Stimulated activated CD8-positive, alpha-beta memory T cell treated with anti-CD3 and anti-CD28 coated beads, Interleukin-7, amount 100 ng/mL, for 1 hour (primary cell): ENCODE measurements at places on chromosomes 2 and 18.

DNA sequence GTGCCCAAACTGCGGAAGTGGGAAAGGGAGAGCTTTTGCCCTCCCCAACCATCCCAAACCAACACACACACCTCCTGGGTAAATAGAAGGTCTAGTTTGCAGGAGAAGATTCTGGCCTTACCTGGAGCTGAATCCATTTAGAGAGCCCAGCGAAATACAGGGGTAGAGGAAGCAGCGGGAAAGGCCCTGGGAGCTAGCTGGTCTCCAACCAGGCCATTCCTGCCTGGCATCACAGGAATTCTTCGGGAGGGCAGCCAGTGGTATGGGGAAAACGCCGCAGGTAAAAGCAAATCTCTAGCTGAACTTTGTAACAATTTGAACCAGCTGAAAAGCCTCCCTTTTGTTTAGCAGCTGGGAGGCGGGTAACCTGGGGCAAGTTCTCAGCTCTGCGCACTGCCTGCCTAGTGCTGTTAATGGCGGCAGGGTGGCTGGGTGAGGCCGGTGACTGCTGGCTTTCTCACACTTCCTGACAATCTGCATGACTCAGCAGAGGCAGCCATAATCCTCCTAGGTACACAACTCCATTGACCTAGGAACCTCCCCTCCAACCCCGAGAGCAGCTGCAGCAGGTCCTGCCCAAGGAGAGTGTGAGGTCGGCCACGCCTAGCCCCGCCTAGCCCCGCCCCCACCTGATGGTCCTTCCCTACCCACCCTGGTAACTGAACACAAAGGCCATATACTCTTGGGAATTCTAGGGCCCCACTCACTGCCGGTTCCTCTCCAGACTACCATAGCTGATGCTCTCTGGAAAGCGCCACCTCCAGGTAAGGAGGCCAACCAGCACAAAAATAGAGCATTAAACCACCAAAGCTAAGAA, 483.8 kb upstream of the REG3G start:
- no peak for DNase-seq

DNA sequence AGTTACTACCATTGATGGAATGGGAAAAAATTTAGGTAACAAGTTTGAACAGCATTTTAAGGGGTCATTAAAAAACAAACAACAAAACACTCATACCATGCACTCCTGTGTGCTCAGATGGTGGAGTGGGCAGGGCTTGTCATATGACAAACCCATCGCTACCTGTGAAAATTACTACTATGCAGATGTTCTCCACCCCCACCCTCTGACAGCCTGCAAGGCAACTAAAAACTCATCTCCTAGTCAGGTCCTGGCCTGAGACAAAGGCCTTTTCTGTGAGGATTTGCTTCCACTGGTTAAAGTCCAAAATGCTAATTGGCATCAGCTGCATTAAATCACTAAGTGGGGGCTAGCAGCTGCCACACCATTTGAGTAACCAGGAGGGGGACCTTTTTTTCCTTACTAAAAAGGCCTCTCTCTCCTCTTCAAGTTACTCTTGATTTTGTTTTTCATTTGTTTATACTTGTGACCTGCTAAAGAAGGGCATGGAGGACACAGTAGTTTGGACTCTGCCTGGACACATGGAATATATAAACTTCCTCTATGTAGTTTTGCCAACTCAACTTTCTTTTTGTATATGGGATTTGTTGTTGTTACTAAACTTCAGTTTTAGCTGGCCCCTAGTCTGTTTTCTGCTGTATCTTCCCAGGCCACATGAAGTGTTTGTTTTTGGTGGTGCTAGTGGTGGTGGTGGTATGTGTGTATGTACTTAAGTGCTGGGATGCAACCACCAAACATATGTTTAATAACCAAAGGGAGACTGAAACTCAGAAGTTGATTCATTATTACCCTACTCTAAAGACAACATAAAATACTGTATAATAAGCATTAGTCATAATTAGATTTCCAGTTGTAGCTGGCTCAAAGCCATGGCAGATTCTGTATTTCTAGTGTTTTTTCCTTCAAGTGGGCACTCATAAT, 121.3 kb downstream of the MAP4K4 start:
- no peak for DNase-seq

- DNase-seq, result no peak
Measured at GRCh38 chr2:151315381-151315903, 26.0 kb upstream of the NMI start.

DNA sequence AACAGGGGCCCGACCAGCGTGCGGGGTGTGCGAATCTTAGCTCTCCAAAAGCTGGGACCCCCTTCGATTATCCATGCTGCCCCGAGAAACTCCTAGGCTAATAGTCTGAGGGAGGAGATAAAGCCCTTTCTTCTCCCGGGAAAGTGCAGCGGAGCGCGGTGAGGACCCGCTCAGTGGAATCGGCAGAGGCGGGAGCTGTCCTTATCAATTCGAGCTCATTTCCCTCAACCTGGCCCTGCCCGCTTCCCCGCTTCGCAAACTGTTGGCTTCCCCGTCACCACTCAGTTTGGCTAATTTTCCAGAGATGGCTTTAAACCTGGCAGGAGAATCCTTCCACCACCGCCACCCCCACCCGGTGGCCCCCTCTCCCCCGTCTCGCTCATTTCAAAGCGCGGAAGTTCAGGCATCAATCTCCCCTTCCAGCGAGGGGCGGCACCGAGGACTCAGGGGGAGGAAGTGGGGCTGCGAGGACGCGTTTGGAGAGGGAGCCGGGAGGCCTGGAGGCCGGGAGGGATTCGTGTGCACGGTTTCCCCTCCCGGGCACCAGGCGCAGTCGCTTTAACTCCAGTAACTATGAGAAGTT, 1.6 kb downstream of the KLHL14 start:
- no peak for DNase-seq

DNA sequence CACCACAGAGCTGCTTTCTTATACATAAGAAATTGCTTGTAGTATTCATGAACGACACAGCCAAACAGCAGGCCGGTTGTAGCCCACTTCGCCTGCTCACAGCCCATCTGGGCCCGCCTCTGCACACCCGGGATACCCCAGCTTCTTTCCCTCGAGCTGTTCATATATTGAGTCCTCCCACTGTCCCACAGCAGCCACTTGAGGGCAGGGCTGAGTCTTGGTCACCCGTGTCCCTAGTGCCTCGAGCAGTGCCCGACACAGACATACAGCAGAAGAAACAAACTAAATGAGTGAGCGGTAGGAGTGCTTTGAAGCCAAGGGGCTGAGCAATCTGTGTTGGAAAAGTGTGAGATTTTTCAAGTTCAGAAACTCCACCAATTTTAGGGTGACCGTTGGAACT, 251.4 kb downstream of the KLHL29 start:
- no peak for DNase-seq

GRCh38 chr2:207704078-207704477, 7.4 kb upstream of the CCNYL1 start:
- DNase-seq, result no peak

DNA sequence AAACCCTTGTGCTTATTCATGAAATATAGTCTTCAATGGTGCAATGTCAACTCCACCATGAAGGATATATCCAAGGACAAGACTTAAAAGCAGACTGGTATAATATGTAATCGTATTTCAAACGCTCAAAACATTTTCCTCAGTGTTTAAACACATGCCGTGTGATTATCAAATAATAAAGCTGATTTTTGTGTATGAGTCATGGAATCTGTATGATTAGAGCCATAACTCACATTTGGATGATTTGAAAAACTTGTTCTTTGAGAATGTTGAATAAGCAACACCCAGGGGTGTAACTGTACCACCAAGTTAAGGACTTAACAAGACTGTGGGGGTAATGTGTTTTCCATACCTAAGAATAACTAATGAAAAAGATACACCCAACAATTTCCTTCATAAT, 215.3 kb downstream of the STK39 start:
- no peak for DNase-seq

DNA sequence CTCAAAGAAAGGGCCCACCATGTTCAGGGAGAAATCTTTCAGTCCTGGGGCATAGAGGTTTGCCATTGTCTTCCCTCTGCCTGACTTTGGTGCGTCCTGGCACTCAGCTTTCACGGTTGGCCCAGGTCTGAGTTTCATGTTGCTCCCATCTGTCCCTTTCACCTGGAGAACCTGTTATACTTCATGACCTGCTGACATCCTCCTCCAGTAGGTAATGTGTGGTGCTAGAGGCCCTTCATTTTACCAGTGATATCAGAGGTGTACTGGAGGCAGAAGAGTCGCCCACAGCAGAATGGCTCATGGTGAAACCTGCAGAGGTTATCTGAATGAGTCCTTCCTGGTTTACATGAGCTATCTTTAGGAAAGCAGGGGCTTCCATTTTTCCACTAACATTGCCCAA, 128.8 kb upstream of the DLX2 start:
- DNase-seq, result no peak

GRCh38 chr18:12652861-12653401, 5.0 kb downstream of the SPIRE1 start:
- no peak for DNase-seq

- DNase-seq, result no peak
Measured at GRCh38 chr18:58552057-58552461, 76.8 kb downstream of the ALPK2 start.

DNA sequence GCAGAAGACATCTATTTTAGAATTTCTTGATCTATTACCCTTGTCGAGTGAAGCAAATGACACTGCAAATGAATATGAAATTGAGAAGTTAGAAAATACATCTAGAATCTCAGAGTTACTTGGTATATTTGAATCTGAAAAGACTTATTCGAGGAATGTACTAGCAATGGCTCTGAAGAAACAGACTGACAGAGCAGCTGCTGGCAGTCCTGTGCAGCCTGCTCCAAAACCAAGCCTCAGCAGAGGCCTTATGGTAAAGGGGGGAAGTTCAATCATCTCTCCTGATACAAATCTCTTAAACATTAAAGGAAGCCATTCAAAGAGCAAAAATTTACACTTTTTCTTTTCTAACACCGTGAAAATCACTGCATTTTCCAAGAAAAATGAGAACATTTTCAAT, 370.4 kb downstream of the XIRP2 start:
- DNase-seq, result no peak

DNA sequence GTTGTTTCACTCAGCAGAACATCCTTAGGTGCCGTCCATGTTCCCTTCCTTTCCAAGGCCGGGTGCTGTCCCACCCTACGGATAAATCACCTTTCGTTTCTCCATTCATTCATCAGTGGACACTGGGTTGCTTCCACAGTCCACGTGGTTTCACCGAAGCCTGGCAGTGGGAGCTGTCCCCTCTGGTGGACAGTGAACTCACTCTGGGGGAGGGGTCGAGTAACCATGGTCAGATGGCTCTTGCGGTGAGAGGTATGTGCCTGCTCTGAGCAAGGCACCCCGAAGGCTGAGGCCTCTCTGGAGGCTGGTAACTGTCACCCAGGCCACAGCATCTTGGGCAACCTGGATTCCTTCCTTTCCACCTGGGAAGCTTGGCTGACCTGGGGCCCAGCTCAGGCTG, 61.5 kb upstream of the TWIST2 start:
- no peak for DNase-seq

DNA sequence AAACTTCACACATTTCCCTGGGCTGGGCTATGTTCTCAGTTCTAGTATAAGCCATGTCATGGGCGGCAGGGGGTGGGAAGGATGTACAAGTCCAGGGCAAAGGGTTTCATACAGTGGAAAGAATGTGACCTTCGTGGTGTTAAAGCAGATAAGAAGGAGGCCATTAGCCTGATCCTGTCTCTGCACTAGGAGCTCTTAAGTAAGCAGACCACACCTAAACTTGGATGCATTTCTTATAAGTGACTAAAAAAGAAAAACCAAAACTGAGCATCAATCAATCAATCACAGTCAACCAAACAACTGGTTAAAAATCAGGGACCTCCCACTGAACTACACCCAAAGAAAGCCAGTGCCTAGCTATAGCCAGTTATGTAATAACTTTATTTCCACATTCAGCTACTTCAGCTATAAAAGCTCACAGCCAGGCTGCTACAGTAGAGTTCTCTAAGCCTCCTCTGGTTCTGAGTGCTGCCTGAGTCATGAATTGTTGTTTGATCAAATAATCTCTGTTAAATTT, 46.8 kb upstream of the RIOK3 start:
- DNase-seq, result no peak

GRCh38 chr18:40937386-40937785, 1017.6 kb upstream of the PIK3C3 start:
- DNase-seq, result no peak

- no peak for DNase-seq
Measured at GRCh38 chr2:99607861-99608491, 118.2 kb upstream of the REV1 start.

GRCh38 chr2:171878481-171878993, 15.5 kb downstream of the SLC25A12 start:
- DNase-seq, result no peak

- DNase-seq, result no peak
Measured at GRCh38 chr2:101728865-101729264, 31.4 kb downstream of the MAP4K4 start.

DNA sequence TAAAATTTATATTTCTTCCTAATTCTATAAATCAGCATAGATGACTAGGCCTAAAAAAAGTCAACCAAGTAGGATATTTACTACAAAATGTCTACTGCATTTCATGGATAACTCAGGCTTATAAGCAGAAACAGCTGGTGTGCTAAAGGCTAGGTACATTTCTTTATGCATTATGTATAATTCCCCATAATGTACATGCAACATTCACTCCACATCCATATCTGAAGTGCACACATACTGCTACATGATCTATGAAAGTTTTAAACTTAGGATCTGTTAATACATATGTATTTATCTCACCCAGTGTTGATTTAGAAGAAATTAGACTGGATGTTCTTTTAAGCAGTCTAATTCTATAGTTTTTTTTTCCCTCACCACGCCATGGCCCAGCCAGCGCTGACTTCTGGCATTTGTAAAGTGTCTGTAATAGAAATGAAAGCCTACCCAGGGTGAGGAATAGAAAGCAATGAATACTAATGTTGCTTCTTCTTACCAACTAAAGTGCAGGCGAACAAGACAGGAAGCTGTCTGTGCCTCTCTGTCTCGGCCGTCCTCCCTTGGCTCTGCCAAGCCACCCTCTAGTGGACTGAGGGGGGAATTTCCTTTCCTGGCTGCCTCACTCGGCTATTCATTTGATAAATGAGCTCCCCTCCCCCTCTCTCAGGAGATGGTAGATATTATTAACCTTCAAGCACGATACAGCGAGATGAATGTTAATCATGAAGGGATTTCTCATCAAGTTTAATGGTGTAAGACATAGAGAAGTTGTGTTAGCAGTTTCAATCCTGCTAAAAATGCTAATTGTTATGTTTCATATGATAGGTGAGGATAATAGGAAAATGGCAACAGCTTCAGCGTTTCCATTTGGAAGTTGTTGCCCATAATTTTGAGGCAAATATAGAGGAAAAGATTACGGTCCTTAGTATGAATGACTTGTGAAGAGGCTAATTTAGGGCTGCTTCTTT, 384.5 kb downstream of the MTX2 start:
- no peak for DNase-seq

- DNase-seq, result no peak
Measured at GRCh38 chr2:213818436-213818835, 534.2 kb downstream of the SPAG16 start.

GRCh38 chr2:555164-555922, 121.9 kb downstream of the TMEM18 start:
- no peak for DNase-seq

DNA sequence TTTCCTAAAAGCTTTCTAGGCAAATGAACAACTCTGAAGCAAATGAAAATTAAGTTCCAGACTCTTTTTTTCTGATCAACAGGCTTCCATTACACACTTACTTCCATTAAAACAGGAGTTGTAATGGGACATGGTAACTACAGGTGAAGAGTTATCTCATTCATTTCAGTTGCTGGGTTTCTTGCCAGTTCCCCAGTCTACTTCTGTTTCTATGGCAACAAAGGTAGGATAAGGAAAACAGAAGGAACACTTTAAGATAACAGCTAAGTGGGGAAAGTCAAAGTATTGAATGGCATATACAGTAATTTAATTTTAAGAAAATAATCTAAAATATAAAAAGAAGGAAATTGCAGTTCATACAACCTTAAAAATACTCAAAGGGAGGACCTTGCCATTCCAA, 25.1 kb downstream of the BAZ2B start:
- no peak for DNase-seq
